ENCODE measurements at places on chromosomes 7 and 10.

GRCh38 chr7:91759205-91759863 is 121.2 kb downstream of the MTERF1 start:
- no peak for DNase-seq

DNA sequence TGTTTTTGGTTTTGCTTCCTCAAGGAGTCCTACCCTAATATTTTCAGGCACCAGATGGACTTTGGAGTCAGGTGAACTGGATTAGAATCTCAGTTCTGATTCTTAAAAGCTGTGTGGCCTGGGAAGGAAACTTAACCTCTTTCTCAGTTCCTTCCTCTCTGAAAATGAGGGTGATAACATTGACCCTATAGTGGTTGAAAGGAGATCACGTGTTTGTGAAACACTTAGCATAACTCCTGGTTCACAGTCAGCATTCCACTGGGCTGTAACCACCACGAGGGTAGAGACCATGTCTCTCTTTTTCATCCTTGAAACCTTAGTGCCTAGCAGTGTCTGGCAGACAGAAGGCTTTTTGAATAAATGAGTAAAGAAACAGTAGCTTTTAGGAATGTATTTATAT is 16.7 kb downstream of the LSMEM1 start:
- no peak for DNase-seq

- DNase-seq: no peak
These were observed 57.5 kb downstream of the UNCX start for GRCh38 chr7:1290026-1290678.

DNA sequence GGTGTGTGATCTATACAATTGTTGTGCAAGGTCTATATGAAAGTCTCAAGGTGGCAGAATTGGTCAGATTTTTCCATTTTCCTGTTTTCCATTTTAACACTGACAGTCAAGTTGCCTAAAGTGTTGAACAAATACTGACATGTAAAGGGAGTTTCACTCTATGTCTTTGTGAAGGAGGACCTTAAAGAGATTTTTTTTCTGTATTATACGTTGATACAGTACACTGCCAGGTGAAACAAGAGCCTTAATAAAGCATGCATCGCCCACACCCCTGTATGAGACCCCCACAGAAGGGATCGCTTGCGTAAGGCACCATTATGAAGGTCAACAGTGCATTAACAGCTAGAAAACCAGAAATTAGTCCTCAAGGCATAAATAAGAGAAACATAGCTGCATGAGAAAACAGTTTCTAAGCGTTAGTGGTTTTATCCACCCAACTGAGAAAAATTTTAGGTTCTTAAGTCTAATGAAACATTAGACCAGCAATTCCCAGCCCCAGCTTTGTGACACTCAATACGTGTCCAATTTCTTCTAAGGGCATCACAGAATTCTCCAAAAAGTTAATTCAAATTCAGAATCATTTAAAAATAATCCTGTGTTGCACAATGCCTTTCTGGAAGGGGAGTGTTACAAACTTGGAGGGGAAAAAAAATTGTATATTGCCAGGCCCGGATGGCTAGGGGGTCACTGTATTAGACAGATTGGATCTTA is 6.9 kb downstream of the KLF6 start:
- DNase-seq: no peak

GRCh38 chr7:20653636-20654035 is 38.2 kb downstream of the ABCB5 start:
- DNase-seq: no peak

GRCh38 chr7:43785420-43785819 is 26.9 kb downstream of the BLVRA start:
- peak; percentile 55 for DNase-seq

DNA sequence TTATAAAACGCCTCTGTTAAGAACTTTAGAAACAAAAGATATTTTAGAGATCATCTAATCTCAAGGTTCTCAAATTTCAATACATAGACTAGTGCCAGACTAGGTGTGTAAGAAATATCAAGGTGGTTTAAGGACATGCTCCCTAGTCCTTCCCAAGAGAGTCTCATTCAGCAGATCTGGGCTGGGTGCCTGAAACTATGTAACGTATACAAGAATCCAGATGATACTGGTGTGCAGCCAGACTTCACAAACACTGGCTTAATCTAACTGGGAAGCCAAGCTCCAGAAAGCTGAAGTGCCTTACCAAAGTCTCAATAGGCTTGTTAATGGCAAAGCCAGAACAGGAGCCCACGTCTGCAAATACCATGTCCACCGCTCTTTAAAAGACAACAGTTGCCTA is 105.0 kb upstream of the AMPH start:
- DNase-seq: no peak

- DNase-seq: no peak
These were observed 7.4 kb upstream of the EEPD1 start for GRCh38 chr7:36145686-36146085.

DNA sequence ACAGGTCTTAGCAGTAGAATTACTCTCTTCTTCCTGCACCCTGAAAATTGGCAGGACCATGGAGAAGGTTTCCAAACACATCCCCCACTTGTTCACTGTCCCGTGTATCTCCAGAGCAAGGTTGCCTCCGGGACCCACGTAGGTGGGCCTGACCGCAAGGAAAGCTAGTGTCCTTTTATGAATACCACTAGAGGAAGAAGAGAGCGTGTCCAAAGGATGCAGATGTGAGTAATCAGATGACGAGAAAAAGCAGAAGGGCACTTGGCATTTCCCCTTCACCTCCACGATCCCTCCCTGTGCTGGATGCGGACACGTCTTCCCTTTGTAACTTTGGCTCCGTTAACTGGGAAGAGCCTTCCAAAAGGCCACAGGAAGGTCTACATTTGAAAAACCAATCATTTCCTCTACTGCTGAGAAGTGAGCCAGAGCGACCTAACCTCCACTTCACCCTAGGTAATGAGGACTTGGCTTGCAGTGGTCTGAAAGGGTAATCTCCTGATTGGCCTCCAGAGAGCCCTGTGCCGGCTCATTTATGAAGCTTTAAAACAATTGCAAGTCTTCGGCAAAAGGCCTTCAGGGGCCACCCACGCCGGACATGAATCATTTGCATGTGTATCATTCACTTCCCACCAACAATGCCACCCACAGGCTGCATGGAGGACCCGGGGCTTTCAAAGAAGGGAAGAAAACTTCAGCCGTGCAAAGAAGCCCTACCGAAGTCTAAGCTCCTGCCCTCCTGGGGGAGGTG is 55.4 kb downstream of the LYZL1 start:
- DNase-seq: no peak

- no peak for DNase-seq
These were observed 2.1 kb upstream of the NDUFB8 start for GRCh38 chr10:100531761-100532160.

DNA sequence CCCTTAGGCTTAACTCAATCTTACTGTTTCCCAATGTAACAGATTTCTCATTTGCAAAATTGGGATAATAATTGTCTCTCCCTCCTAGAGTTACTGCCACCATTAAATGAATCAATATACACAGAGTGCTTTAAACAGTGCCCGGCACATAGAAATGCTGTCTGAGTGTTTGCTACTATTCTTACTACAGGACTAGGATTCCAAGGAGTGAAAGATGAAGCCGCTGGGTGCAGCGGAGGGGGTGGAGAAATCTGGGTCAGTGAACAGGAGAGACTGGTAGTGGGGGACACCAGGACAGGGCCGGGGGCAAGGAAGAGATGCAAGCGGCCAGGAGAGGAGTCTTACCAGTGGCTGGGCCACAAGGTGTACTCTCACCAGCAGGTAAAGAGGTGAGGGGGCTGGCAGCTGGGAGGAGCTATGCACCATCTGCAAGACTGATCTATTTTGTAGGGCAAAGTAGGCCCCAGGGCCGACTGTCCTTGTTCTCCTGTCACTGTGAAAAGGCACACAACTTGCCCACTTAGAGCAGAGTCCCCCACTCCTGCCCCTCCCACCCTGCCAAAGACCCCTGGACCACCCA is 18.5 kb upstream of the PRRT4 start:
- no peak for DNase-seq

GRCh38 chr7:31919678-31920369 is 150.4 kb downstream of the PDE1C start:
- no peak for DNase-seq

DNA sequence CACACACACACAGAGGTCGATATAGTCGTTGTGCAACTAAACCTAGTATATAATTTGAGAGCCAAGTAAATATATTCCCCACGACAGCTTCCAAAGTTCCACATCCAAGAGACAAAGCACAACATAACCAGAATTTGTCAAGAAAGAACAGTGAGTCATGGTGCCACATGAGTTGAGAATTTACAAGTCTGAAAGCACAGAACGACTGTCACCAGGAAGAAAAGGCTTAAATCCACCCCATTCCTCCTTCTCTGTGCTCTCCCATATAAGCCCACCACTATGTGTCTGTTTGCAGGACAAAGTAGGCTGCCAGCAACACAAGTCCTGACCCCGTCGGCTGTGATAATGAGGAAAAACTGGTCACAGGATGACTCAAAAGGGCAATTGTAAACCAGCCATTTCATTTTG is 32.8 kb downstream of the GSAP start:
- no peak for DNase-seq

GRCh38 chr10:78402591-78402990 is 368.9 kb downstream of the RPS24 start:
- no peak for DNase-seq

- no peak for DNase-seq
These were observed 158.8 kb downstream of the HGF start for GRCh38 chr7:81611040-81611439.

DNA sequence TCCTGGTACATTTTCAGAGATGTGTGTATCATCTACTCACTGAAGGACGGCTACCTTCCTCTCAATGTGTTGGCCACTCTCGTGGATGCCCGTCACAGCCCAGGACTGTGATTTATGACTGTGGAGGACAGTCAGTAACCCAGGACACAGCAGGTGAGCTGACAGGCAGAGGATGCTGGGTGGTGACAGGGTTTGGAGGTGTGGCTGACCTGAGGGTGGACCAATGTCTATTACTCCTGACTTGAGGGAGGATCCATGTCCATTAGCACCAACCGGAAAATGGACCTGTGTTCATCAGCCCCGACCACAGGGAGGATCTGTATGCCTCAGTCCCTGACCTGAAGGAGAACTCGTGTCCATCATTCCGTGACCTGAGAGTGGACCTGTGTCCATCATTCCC is 96.1 kb downstream of the ADCY1 start:
- no peak for DNase-seq

- DNase-seq: no peak
These were observed 11.0 kb downstream of the HECW1 start for GRCh38 chr7:43123457-43123856.

DNA sequence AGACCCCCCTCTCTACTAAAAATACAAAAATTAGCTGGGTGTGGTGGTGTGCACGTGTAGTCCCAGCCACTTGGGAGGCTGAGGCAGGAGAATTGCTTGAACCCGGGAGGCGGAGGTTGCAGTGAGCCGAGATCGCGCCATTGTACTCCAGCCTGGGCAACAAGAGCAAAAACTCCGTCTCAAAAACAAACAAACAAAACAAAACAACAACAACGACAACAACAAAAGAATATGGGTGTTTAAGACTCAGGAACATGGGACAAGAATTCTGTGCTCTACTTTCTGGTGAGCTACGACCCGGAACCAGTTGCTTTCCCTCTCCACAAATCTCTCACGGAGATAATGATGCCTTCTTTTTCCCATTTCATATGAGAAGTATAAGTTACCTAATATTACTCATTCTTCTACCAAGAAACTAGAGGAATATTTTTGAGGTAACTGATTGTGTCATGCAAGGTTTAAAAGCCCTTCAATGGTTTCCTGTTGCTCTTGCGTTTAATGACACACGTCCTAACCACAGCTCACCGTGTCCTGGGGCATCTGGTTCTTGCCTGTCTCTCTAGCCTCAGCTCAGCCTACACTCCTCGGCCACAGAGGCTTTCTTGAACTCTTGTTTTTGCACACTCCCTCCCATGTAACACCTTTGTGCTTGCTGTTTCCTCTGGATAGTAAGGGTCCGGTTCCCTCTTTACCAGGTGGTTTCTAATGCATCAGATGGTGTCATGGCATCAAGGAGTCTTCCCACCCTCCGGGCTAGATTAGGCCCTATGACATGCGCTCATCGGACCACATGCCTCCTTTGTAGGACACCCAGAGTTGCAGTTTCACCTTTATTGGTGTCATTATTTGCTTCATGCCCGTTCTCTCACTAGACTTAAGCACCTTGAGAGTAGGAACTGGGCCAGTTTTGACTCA is 67.5 kb downstream of the PFKFB3 start:
- DNase-seq: no peak

- no peak for DNase-seq
These were observed 3.2 kb upstream of the UBE2D1 start for GRCh38 chr10:58331646-58332045.

DNA sequence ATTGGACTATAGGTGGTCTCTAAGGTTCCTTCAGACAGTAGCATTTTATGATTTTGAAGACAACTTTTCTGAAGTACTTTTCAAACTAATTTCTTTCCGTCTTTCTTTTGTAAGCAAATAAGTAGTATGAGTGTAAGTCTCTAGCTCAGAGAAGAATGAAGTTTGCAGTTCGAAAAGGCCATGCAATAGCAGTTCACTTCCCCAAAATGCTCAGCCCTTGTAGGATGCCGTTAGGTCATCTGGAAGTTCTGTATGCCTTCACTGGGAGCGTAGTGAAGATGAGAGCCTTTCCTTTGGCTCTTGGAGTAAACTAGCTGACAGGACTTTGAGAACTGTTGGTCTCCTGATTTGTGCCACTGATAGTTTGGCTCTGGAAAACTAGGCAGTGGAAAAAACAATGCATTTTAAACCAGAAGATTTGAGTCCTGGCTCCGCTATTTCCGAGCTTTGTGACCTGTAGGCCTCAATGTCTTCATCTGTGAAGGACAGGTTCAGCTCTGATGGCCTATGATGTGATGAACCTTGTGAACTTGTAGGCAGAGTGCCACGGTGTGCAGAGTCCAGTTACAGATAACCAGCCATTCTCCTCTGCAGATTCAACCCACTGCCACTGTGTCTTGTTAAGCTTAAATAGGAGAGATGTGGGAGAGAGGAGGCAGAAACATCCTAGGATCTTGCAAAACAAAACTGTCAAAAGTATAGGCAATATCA is 18.8 kb downstream of the SGPL1 start:
- DNase-seq: no peak

GRCh38 chr7:69957661-69958060 is 359.4 kb downstream of the AUTS2 start:
- no peak for DNase-seq

GRCh38 chr10:99369551-99369950 is 40.4 kb downstream of the CNNM1 start:
- peak; percentile 40 for DNase-seq

Measured in AG04449 (cell line).